Left ventricle myocardium superior (tissue), 1 donor: ENCODE measurements at places on chromosomes 11 and 22.

DNA sequence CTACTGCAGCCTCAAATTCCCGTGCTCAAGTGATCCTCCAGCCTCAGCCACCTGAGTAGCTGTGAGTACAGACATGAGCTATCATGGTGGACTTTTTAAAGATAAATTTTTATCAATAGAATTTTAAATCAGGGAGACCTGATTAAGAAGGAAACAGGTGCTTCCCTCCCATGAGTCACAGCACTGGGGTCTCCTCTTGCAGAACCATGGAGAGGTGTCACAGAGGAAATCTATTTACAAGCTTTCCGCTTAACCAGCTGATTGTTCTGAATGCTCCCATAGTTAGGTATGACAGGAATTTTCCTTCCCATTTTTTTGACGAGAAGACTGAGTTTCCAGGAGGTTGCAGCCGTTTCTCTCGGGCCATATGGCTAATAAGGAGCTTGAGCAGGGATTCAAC lies 516.1 kb downstream of the MIAT start:
- no peak for DNase-seq

DNA sequence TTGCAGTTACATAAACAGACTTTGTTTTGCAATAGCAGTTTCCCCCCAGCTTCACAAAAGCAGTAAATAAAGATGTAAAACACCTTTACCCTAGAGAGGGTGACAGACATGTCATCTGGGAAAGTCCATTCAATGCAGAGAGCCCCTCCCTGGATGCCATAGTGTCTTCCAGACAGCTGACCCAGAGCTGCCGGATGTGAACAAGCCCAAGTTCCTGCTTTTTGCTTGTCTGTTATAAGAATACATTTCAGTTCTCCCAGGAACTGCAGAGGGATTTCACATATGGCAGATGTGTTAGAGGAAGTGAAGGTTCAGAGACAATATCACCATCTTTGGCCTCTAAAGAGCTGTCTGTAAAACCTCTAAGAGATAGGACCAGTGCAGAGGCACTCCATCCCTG lies 48.9 kb downstream of the RELT start:
- no peak for DNase-seq

GRCh38 chr11:65577756-65578109 lies 1.9 kb downstream of the EHBP1L1 start:
- no peak for DNase-seq

DNA sequence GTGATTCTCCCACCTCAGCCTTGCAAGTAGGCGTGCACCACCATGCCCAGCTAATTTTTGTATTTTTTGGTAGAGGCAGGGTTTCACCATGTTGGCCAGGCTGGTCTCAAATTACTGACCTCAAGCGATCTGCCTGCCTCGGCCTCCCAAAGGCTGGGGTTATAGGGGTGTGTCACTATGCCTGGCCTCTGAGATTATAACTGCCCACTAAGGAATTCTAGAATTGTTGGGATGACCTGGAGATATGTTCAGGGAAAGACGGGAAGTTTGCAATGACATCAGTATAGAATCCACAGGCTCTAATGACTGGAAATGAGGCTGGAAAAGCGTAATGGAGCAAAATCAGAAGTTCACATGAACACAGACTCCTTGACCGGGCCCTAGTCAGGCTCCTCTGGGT lies 62.2 kb downstream of the CLMP start:
- no peak for DNase-seq

- DNase-seq, result no peak
Measured at GRCh38 chr11:40328890-40329614, 1130.4 kb downstream of the LRRC4C start.

GRCh38 chr22:27750584-27751265 lies 50.8 kb downstream of the MN1 start:
- DNase-seq, result no peak

GRCh38 chr11:10314199-10315072 lies 9.6 kb downstream of the ADM start:
- no peak for DNase-seq
